ENCODE measurements at places on chromosomes 7 and 10.

GRCh38 chr7:33754933-33755928, 150.1 kb upstream of the BMPER start:
- DNase-seq: no peak

- no peak for DNase-seq
Measured at GRCh38 chr10:82558014-82558607, 683.1 kb downstream of the NRG3 start.

GRCh38 chr7:148905093-148905666, 21.1 kb upstream of the EZH2 start:
- no peak for DNase-seq

DNA sequence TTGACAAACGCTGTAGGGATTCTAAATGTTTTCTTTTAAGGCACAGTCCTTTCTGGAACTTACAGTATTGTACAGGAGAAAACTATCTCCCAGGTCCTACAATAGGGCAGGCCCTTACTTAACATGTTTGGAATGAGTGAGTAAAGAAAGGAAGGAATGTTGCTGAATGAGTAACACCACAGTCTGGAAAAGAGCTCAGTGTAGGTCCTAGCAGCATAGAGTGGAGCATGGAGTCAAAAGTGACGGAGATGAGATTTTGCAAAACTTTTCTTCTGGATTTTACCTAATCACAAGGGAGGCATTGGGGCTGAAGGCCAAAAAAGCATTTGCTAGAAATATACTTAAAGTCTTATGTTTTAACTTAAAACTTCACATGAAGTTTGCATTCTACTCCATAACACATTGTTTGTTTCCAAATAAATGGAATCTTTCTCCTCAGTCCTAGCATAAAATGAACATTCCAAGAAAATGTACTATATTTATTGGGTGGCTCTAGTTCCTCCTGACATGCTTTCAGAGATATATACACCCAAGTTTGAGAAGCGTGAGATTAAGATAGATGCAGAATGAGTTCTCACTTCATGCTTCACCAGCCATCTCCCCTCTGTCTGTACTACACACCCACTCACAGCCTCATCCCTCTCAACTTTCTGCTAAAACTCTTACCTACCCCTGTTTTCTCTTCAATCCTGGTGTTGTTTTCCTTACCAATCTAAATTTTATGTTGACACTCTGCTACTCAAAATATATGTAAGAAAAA, 20.2 kb upstream of the ADD3 start:
- no peak for DNase-seq

GRCh38 chr7:142795339-142795863, 24.6 kb downstream of the PRSS2 start:
- DNase-seq: peak; percentile 77

GRCh38 chr10:43192884-43193283, 54.6 kb downstream of the CSGALNACT2 start:
- no peak for DNase-seq

DNA sequence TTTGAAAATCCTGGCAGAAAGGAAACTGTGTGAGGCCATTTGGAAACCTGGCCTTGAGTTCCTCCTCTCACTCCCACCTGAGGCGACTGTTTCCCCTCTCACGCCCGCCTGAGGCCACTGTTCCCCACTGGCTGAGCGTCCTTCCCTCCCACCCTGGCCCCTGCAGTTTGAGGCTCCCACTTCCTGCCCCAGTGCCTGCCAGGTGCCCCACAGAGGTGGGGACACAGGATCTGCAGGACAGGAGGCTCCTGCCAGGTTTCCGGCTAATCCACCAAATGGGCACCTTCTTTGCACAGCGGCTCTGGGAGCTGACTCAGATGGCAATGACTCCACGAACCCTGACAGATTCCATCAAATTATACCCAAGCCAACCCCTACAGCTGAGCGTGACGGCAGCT, 24.3 kb upstream of the LARP4B start:
- no peak for DNase-seq

DNA sequence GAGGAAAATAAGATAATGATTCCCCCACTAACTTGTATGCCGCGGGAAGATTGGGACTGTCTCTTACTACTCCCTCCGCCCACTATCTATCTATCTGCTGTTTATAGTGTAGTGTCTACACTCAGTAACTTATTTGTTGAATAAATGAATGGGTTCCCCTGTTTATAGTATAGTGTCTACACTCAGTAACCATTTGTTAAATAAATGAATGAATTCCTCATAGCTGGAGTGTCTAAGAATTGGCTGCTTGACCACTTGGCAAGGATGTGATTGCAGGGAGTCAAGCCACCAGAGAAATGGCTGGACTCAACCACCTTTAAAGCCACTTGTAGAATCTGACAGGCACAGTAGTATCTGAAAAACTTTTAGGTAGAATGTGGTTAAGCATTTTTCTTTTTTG, 147.1 kb downstream of the TRIL start:
- no peak for DNase-seq
